ENCODE measurements at places on chromosomes 12 and 14.

DNA sequence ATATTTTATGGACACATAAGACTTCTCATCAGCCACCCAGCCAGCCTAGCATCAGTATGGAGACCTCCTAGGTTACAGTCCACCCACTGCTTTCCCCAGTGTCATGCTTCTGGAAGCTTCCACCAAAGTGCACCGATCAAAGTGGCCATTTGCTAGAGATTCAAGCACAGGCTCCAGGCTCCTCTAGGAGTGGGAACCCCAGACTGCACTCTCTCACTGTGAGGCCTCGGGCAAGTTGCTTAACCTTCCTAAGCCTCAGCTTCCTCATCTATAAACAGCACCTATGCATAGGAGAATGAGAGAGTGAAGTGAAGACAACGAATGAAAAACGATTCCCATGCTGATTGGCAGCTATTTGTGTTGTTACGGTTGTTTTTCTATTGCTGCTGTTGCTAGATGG, 94.4 kb downstream of the DICER1 start:
- no peak for DNase-seq

DNA sequence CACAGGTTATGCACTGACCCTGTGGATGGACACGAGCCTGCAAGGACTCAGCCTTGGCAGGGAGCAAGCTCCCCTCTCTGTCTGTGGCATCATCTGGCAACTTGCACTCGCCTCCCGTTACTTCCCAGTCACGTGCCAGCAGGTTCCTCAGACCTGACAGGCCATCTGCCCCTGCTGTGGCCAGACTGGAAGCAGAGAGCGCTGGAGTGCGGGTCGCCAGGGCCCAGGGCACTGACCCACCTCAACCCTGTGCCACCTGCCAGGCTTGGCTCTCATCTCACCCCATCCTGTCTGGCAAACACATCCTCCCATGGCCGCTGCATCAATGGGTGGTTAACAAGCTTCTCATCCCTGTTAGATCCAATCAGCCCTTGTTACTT, 28.4 kb downstream of the SLC6A12 start:
- no peak for DNase-seq

DNA sequence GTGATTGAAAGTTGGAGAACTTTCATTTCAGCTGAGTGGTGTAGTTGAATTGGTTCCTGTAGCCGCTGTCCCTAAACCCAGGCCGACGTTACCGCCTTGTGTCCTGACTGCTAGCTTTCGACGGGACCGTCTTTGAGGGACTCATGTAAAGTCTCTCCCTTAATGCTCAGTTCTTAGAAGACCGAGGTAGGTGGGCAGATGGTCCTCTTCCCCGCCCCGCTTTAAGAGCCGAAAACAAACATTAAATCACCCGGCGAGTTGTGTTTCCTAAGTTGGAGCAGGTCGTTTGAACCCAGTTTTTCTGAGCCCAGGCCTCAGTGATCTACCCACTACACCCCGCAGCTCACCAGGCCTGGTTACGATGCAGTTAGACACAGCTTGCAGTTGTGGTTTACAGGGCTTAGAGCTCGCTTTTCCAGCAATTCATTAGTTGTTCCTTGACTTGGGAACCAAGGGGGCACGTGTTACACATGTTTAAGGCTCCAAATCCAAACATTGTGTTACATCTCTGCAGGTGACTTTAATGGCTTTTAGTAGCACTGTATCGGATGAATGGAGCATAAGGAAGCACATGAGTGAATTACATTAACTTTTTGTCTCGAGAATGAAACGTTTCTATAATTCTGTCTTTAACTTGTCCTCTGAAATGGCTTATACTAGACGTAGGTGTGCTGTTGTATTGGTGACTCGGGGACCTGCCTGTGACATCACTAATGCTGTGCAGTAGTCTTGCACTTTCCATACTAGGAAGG, 790 bp downstream of the NEDD1 start:
- peak; percentile 6 for DNase-seq

- no peak for DNase-seq
Observed at GRCh38 chr14:36300337-36300736, 20.1 kb downstream of the MBIP start.

GRCh38 chr12:94802796-94803195, 152.4 kb upstream of the TMCC3 start:
- DNase-seq: no peak

- DNase-seq: no peak
Observed at GRCh38 chr14:63745858-63746425, 18.1 kb upstream of the SGPP1 start.

- DNase-seq: no peak
Observed at GRCh38 chr12:93381161-93381975, 3.6 kb downstream of the NUDT4 start.

- DNase-seq: peak; percentile 19
Observed at GRCh38 chr12:48956279-48957140, 777 bp downstream of the ARF3 start.

DNA sequence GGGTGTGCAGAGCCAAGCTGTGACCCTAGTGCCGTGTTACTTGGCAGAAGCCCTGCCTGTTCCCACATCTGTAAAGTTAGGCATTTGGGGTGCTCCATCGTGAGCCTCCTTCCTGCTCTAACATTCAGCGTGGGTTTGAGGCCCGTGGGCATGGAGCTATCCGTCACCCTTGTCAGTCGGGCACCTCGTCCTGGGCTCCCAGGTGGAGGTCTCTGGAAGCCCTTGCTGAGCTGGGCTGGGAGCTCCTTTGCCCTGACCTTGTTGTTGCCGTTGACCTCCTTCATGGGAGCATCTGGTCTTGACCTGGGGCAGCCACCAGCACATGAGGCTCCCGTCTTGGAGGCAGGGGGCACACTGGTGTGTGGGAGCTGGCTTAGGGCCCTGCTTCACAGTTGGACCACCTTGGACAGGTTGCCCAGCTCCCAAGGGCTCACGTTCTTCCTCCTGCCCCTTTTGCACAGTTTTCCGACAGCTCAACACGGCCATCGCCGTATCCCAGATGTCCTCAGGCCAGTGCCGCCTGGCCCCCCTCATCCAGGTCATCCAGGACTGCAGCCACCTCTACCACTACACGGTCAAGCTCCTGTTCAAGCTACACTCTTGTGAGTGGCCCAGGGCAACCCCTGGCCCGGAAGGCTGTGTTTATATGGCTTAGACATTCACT, 18.5 kb downstream of the HIP1R start:
- DNase-seq: no peak

DNA sequence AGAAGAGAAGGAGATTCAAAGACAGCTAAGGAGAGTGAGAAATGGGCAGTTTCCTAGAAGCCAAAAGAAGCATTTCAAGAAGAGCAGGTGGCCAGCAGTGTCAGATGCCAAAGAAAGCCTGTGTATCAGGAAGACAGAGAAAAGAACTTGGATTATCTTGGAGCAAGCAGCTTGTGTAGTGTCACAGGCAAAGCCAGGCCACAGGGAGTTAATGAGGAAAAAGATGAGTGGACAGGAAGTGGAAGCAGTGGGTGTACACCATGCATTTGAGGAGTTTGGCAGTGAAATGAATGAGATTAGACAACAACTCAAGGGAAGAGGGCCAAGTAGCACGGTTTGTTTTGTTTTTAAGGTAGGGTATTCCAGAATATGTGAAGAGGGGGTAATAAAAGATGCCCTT, 5.6 kb upstream of the MYH7 start:
- no peak for DNase-seq

- DNase-seq: no peak
Observed at GRCh38 chr14:104600805-104601204, 3.8 kb downstream of the TMEM179 start.

DNA sequence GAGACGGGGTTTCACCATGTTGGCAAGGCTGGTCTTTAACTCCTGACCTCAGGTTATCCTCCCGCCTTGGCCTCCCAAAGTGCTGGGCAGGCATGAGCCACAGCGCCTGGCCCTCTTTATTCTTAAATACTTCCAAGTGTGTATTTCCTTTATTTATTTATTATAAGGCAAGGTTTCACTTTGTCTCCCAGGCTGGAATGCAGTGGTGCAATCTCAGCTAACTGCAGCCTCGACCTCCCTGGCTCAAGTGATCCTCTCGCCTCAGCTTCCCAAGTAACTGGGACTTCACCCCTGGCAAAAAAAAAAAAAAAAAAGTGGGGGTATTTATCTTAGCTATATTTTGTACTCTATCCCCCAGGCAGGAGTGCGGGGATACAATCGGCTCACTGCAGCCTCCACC, 6.8 kb downstream of the FAM216A start:
- no peak for DNase-seq

DNA sequence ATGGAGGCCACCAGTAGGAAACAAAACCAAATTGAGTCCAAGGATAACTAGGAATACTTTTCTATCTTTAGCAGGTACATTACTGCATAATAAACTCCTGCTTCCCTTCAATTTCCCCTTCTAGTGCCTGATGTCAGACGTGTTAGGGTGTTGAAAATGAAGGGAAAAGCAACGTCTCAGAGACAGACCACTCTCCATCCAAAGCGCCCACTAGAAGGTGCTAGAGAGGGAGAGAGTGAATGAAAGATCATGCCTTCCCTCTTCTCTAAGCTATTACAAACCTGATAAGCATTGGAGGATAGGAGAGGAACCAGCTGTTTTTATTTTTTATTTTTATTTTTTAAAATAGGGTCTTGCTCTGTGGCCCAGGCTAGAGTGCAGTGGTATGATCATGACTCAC, 64.1 kb downstream of the ZNF641 start:
- DNase-seq: no peak

- no peak for DNase-seq
Observed at GRCh38 chr14:23561873-23562821, 5.4 kb downstream of the AP1G2 start.

DNA sequence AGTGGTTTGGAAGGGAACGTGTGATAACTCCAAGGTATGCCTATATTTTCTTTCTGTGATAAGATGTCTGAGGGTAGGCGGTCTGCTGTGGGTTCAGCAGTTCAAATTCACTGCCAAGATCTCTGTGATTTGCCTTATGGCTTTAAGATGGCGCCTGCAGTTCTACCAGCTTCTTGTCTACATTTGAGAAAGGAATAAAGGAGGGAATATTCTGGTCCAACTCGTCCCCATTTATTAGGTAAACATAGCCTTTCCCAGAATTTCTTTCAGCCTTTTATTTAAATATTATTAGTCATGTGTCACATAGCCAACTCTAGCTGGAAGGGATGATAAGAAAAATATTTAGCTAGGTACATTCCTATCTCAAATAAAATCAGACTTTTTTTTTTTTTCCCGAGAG, 48.8 kb downstream of the KCNJ8 start:
- no peak for DNase-seq

GRCh38 chr14:64422756-64423155, 34.6 kb downstream of the MTHFD1 start:
- no peak for DNase-seq

DNA sequence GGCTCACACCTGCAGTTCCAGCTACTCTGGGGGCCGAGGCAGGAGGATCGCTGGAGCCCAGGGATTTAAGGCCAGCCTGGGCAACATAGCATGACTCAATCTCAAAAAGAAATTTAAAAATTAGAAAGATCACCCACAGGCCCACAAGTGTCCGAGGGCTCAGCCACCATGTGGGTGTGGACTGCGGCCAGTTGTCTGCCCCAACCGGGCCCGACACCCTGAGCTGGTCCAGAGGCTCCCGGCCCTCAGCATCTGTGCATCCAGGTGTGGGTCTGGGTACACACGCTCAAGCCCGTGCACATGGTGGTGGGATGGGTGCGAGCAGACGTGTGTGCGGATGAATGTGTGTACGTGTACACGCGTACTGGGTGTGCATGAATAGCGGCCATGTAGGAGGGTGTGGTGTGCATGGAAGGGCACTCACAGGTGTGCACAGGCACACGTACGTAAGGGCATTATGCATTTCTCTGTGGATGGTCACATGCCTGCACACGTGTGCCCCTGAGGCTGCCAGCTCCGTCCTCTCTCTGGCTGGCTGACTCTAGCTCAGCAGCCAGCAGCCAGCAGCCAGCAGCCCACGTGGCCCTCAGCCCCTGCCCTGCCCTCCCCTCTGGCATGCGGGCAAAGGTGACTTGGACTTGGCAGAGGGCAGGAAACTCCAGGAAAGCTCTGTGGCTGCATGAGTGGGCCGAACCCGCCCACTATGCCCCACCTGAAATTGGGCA, 23.3 kb upstream of the NUDT14 start:
- no peak for DNase-seq

GRCh38 chr14:58107947-58108552, 44.0 kb downstream of the ARMH4 start:
- peak; percentile 67 for DNase-seq

- no peak for DNase-seq
Observed at GRCh38 chr14:95504135-95505029, 12.1 kb downstream of the SYNE3 start.

GRCh38 chr12:131793243-131794022, 34.8 kb upstream of the MMP17 start:
- no peak for DNase-seq

DNA sequence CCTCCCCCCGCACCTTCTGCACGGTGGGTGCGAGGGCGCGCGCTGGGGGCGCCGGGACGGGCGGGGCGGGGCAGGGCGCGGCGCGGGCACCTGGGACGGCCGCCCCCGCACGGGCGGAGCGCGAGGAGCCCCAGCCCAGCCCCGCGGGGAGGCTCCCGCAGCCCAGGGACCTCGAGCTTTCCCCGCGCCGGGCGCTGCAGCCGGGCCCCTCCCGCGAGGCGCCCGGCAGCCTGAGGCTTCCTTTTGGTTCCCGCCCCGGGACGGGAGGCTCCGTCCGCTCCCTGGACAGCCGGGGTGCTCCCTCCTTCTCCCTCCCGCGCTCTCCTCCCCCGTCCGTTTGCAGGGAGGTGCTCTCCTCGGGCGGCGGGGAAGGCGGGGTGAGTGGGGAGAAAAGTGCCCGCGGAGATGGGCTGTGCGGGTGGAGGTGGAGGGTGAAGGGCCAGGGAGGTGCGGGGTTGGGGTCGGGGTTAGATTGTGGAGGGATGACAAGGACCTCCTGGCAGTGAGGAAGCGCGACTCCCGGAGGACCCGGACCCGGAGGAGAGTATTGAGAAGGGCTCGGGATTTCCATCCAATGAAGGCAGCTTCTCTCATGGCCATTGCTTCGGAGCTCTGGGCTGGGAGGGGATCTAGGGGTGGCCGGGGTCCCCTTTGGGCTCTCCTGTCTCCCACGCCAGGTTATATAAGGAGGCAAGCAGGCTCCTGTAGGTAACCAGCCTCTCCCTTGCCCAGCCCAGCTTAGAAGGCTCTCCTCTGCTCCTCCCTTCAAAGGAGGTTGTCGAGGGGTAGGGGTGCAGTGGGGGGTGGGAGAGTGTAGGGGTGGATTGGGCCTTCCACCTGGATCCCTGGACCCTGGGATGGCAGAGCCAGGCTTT, 645 bp downstream of the JDP2 start:
- no peak for DNase-seq

DNA sequence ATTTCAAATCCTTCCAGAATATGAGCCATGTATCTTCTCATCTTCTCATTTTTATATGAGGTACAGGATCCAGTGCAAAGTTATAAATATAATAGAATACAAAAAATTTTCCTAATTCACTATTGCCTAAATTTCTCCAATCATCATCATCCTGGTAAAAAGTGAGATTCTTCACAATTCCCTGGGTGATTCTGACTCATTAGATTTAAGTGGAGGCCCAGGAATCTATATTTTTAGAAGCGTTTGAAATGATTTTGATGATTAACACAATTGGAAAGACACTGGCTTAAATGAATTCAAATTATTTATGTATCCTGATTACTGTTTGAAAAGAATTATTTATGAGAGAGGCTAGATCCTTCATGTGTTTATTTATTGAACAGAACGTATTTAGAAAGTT, 380.3 kb upstream of the PDE3A start:
- no peak for DNase-seq

GRCh38 chr12:4383304-4383865, 3.9 kb upstream of the FGF23 start:
- no peak for DNase-seq
